ENCODE measurements at places on chromosomes 12 and 14.

GRCh38 chr12:16300122-16300521 lies 22.6 kb upstream of the SLC15A5 start:
- DNase-seq, result no peak

GRCh38 chr12:120126635-120127005 lies 10.1 kb upstream of the RAB35 start:
- DNase-seq, result no peak

GRCh38 chr12:71306808-71307207 lies 132.8 kb upstream of the LGR5 start:
- DNase-seq, result no peak

- DNase-seq, result no peak
Measured at GRCh38 chr14:50791201-50791600, 39.8 kb downstream of the NIN start.

- no peak for DNase-seq
Measured at GRCh38 chr14:92844204-92844603, 50.1 kb downstream of the GOLGA5 start.

DNA sequence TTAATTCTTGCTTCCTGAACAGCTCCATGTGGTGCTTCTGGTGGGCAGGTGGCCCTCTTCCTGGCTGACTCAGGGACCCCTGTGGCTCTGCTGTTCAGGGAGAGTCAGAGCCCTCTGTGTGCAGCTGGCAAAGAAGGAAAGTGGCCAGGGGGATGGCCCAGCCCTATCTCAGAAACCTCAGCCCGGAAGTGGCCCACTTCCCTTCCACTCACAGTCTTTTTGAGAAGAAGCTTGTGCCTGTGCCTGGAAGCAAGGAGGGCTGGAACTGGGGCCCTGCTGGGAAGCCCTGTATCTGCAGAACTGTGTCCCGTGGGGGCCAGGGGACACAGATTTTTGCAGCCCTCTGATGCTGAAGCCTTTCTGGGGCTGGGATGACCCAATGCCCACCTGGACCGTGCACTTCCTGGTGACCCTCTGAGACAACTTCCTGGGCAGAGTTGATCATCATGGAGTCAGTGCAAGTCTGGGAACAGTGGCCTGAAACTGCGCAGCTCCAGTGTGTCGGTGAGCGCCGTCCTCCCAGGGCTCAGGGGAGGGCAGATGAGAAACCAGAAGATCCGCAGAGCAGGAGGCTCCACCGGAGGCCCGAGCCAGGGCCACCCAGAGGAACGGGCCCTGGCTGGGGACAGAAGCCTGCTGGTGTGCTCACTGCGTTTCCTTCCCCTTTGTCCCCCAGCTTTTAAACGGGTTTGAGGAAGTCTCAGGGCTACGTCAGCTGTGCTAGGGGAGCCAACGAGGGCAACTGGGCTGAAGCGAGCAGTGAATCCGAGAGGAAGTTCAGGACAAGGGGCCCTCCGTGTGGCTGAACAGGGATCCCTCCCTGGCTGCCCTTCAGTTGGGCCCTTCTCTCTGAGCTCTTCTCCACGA lies 217.4 kb upstream of the RTL1 start:
- no peak for DNase-seq

DNA sequence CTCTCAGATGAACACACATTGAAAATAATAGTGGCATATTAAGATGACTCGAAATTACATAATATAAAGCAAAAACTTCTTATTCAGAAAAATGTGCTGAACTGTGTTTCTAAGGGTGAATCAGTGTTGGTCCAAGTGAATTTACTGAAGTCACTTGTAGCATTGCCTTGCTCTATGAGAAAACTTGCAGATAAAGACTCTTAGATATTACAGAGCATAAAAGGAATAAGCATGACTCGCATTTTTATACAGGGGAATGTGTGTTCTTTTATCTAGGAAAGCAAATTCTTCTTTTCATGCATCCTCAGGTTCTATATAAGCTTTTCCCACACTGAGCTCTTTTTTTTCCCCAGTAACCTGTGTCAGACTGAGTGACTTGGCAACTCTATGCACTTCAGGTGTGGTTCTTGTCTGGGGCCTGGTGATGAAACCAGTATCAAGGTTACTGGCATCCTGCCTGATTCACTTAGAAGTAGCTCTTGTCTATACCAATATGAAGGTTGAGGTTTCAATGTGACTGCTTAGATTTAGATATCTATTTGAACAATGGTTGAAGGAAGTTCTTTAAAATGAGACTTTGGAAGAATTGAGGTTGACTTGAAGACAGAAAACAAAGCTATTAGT lies 76.1 kb downstream of the OTOGL start:
- DNase-seq, result no peak

DNA sequence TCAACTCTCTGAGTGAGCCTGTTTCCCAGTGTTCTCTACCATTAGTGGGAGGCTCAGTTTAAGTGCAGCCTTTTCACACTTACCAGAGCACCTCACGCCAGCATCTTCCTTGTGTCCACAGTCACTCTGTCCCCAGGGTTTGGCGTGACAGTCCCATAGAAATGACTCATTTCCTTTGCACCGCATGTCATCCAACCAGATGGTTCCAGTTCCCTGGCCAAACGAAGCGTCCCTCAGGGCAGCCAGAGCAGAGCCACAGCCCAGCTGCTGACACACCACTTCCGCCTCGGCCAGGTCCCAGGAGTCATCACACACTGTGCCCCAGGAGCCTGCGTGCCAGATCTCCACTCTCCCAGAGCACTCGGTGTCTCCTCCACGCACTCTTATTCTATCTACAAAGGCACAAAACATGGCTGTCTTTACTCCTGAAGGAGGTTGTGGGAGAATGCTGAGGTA lies 65.4 kb downstream of the ACSM4 start:
- no peak for DNase-seq

DNA sequence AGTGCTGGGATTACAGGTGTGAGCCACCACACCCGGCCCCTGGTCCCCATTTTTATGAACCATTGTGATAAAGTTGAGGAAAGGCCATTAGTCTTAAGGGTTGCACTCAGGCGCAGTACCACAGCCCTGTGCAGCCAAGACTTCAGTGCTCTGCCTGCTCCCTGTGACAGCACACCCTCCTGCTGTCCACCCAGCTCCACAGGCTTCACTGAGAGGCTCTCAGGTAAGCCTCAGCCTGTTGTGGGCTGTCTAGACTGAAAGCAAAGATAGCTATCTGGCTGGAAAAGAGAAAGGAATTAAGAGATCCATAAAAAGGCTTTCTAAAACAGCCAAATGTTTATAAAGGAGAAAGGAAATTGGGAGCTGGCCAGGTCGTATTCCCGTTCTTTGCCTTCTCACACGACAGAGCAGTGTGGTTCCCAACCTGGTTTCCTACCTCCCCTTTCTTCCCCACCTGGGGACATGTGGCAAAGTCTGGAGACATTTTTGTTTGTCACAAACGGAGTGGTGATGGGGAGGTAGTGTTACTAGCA lies 19.1 kb upstream of the DNM1L start:
- no peak for DNase-seq

- DNase-seq, result no peak
Measured at GRCh38 chr12:89775986-89776365, 67.3 kb upstream of the ATP2B1 start.

DNA sequence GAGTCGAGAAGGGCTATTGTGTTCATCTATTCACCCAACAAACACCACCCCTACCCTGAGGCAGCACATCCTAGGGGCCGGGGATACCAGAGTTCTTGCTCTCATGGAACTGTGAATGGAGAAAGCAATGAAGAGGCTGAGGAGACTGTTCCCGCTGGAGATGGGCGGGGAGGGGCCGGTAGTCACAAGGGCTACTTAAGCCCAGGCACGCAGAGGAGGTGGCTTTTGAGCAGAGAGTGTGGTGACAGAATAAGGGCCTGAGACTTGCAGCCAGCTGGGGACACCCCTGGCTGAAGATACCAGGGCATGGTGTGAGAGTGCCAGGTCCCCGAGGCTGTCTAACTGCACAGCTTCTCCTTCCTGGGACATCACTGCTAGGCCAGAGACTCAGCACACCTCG lies 114.1 kb upstream of the EVL start:
- DNase-seq, result no peak

DNA sequence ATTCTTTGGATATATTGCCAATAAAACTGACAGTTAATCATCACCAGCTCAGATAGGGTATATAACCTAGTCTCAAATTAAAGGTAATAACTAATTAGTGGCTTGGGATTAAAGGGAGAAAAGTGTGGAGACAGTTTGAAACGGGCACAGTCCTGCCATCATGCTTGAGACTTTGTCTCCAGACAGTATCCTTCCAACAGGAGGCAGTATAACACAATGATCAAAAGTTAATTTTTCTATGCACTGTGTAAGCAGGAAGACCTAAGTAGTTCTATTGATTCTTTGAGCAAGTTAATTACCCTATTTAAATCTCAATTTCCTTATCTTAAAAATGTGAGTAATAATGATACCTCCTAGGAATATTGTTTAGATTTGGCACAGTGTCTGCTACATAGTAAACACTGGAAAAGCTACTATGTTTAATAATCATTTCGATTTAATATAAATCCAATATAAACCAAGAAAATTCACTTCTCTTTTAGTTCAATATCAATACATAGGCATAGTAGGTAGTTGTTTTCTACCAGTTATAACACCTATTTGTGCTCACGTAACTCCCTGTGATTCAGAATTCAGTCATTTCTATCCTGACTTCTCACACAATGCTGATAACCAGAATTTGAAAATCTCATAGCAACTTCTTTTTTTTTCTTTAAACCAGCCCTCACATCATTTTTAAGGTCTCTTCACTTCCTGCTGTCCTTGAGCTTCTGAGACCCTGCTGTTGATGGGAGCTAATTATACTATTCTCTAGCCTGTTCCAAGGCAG lies 53.7 kb downstream of the GALNT4 start:
- no peak for DNase-seq

GRCh38 chr12:45458238-45458637 lies 242.3 kb downstream of the ANO6 start:
- no peak for DNase-seq

Measured in activated T-helper 9 cell treated with anti-CD3 and anti-CD28 coated beads, Interleukin-2, amount 50 U/mL, for 16 hours (primary cell).